ENCODE measurements at places on chromosomes 5 and 9. TPM values are rescaled to one million over a fixed set of nuclear protein-coding genes. Genes with fewer than 3 reads are reported as not detected.

DNA sequence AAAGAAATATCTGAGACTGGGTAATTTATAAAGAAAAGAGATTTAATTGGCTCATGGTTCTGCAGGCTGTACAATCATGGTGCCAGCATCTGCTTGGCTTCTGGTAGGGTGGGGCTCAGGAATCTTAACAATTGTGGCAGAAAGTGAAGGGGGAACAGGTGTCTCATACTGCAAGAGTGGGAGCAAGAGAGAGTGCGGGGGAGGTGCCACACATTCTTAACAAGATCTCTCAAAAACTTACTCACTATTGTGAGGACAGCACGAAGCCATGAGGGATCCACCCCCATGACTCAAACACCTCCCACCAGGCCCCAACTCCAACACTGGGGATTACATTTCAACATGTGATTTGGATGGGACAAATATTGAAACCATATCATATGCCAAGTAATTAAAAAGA, 70.1 kb upstream of the PANK3 start:
- no peak for DNase-seq
- H3K27ac ChIP-seq = no peak overlapping the region
- H3K4me1 ChIP-seq = peaks cover 22% of the 10 kb centered on the region
- no peak overlapping the region for H3K4me3 ChIP-seq
- H3K36me3 ChIP-seq = no peaks in the 10 kb centered on the region

GRCh38 chr9:131085370-131086122, 10.8 kb upstream of the AIF1L start:
- H3K4me1 ChIP-seq = no peaks in the 10 kb centered on the region
- H3K36me3 ChIP-seq = no peaks in the 10 kb centered on the region
- H3K4me3 ChIP-seq = no peak overlapping the region
- peaks cover 17% of the 10 kb centered on the region for H3K27me3 ChIP-seq
- no peak for DNase-seq

- no peak overlapping the region for H3K4me3 ChIP-seq
- no peaks in the 10 kb centered on the region for H3K27me3 ChIP-seq
- H3K27ac ChIP-seq = no peak overlapping the region
- no peaks in the 10 kb centered on the region for H3K36me3 ChIP-seq
- no peak for DNase-seq
Observed at GRCh38 chr9:127140842-127141675, 18.6 kb upstream of the ANGPTL2 start.

- H3K4me3 ChIP-seq = no peak overlapping the region
- no peak for DNase-seq
- no peaks in the 10 kb centered on the region for H3K27me3 ChIP-seq
- no peaks in the 10 kb centered on the region for H3K36me3 ChIP-seq
Observed at GRCh38 chr5:55027595-55027994, 3.5 kb downstream of the GZMK start.

- no peak for DNase-seq
- no peak overlapping the region for H3K27ac ChIP-seq
- H3K27me3 ChIP-seq = no peaks in the 10 kb centered on the region
Observed at GRCh38 chr9:69601698-69602097, 70.5 kb downstream of the APBA1 start.

FRMD3 gene
- 15.5 TPM for total RNA-seq

DNA sequence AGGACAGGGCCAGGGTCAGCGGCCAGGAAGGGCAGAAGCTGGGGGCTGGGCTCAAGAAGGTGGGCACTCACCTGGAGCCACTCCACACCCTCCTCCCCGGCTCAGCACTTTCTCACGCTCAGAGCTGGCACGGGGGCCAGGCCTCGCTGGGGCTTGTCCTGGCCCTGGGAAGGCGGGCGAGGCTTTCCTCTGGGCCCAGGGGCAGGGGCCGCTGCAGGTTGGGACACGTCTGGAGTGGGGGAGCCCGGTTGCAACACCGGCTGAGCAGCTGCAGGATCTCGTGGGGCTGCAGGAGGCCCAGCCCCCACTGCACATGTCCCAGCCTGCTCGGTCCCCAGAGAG, 38.9 kb upstream of the EGFL7 start:
- H3K36me3 ChIP-seq = no peaks in the 10 kb centered on the region
- peaks cover 68% of the 10 kb centered on the region for H3K4me1 ChIP-seq
- H3K27ac ChIP-seq = no peak overlapping the region
